ENCODE measurements at places on chromosomes 16 and 17.

DNA sequence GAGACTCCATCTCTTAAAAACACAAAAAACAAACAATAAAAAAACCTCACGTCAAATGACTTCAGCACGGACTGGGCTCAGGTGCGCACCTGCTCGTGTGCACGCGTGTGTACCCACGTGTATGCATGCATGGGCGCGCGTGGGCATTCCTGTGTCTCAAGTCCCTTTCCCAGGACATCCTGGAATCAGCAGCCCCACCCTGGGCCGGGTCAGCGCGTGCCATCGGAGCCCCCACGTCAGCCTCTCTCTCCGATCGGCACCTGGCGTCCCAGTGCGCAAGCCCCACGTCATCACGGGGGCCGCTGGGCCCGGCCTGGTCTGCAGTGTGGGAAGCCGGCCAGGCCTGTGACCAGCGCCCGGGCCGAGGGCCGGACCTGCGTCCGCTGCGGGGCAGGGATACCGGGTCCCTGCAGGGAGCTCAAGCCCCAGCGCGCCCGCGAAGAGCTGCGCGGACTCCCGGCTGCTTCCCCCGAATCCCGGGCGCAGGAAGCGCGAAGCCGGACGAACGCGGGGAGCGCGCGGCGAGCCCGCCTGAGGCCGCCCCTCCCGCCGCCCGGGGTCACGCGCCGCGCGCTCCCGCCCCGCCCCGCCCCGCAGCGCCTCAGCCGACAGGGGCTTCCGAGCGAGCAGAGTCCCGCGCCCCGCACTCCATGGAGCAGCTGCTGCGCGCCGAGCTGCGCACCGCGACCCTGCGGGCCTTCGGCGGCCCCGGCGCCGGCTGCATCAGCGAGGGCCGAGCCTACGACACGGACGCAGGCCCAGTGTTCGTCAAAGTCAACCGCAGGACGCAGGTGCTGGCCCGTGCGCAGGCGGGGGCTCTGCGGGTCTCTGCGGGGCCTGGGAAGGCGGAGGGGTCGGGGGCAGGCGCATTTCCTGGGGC, at the start of gene FN3K:
Gene FN3K (plus strand): TSS at position 629 of the 880 bp plus-strand sequence. CDS start 22 bp downstream, at position 651.
- DNase-seq, result peak; percentile 62

DNA sequence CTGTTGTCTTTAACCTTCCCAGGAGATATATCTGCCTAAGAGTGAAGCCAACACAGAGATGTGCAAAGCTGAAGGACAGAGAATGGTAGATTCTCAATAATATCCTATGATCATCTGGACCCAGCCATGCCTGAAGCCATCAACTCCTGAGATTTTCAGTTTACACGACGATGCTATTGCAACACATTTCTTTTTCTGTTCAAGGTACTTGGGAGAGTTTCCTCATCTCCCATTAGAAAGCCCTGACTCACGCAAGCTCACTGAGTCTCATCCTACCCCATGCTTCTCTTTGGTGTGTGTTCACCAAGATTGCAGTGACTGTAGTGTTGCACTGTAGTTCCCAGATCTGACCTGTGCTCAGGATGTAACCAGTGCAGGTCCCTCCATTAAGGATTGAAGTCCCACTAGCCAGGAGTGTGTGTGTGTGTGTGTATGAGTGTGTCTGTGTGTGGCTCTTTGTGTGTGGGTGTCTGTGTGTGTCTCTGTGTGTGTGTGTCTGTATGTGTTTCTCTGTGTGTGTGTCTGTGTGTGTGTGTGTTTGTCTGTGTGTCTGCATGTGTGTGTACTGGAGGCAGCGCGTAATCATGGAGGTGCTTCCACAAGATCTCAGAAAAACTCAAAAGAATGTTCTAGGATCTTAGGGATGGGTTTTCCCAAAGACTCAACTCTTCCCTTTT, 15.5 kb downstream of the CES1 start:
- no peak for DNase-seq

GRCh38 chr17:13209081-13209480, 191.3 kb upstream of the ELAC2 start:
- DNase-seq, result no peak

DNA sequence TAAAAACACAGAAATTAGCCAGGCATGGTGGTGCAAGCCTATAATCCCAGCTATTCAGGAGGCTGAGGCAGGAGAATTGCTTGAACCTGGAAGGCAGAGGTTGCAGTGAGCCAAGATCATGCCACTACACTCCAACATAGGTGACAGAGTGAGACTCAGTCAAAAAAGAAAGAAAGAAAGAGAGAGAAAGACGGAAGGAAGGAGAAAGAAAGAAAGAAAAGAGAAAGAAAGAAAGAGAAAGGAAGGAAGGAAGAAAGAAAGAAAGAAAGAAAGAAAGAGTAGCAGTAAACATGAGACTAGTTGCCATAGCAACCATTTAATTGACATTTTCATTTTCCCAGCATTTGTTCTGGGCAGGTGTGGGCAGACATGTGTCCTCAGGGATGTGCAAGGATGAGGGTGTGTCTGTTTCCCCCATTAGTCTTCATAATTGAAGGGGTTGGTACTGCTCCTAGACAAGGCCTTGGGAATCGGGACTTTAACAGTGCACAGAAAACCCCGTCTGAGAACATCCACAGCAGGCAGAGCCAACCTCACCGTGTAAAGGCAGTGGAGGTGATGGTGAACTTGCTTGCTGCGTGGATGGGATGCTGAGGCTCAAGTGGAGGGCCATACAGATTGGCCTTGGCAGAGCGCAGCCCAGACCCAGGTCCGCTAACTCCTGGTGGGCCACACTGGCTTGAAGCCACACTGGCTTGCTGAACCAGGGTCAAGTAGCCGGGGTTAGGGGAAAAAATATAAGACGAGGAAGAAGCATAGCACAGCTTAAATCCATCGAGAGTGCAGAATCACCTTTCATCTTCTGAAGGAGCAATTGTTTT, 35.2 kb upstream of the KIFC3 start:
- no peak for DNase-seq

GRCh38 chr16:50740736-50741135, 1.1 kb upstream of the CYLD start:
- no peak for DNase-seq

DNA sequence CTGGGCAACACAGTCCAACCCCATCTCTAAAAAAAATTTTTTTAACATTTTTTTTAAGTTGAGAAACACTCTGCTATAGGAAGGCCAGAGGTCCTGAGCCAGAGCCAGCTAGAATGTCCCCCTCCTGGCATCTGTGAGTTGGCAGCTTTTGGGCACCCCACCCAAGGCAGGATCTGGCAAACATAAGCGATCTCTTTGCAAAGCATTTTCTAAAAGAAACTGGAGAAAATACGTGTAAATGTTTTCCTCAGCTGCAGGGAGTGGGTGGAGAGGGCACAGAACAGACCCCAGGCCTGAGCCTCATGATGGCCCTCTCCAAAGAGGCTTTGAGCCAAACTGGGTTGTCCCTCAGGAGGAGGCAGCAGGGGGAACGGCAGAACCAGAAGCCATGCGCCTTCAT, 11.7 kb downstream of the CAVIN1 start:
- DNase-seq, result no peak

Measured in Calu3 (cell line).